ENCODE measurements at places on chromosomes 2 and 18.

GRCh38 chr2:143937723-143938350, 582.1 kb downstream of the ZEB2 start:
- no peak for DNase-seq

DNA sequence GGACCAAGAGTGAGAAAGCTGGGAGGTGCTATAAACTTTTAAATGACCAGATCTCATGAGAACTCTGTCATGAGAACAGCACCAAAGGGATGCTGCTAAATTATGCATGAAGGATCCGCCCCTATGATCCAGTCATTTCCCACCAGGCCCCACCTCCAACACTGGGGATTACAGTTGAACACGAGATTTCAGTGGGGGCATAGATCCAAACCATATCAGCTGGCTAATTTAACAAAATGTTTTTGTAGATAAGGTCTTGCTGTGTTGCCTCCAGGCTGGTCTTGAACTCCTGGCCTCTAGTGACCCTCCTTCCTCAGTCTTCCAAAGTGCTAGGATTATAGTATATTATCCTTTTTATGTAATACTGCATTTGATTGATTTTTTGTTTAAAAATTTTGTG, 56.0 kb downstream of the NBEAL1 start:
- no peak for DNase-seq

DNA sequence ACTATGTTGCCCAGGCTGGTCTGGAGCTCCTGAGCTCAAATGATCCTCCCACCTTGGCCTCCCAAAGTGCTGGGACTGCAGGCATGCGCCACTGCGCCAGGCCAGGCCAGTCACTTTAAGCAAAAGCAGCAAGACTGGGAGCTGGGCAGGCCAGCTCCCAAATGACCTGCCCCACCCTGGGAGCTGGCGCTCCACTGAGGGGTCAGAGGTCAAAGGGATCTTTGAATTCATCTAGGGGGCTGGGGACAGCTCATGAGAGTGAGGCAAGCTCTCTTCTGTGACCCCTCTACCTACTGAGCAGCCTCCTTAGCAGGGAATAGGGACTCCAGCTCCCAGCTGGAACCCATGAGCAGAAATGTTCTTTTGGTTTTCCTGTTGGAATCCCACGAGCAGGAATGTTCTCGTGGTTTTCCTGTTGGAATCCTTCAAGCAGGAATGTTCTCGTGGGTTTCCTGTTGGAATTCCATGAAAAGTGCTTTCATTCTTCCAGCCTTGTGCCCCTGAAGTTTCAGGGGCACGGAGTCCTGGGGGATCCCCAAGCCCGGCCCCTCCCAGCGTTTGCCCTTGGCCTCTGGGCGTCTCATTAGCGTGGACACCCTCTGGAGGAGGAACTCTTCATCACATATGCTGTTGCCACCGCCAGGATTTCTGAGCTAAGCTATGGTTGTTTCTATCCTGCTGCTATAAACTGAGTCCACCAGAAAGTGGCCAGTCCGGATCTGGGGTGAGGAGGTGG, 162.0 kb upstream of the HAAO start:
- no peak for DNase-seq

DNA sequence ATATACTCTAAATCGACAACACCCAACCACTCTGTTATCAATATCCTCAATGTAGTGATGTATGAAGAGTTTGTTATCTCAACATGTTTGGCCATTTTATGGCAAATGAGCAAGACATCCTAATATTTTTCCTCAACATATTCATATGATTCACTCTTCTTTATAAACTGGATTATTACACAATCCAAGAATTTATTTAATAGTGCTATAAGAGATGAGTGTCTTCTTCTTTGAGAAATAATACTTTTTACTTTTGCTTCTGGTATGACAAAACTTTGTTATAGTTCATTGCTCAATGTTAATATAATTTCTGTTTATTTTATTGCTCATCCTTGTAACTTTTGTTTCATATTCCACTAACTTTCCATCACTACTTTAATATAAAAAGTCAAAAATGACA, 44.3 kb downstream of the SCN9A start:
- no peak for DNase-seq

DNA sequence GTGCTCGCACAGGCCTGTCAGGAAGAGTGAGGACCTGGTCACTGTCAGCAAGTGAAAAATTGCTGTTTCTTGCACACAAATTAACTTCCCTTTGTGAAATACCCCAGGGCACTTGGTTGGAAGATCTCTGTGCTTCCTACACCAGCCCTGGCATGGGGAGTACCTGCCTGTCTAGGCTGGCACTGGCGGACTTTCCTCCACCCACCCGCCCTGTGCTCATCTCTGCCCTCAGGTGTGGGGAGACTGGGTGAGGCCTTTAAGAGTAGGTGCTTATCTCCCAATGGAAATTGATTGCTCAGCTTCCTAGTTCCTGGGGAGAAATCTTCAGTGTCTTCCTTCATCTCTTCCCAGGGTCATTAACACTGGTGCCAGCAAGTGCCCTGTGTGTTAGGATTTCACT, 42.1 kb downstream of the IMPA2 start:
- DNase-seq, result no peak

DNA sequence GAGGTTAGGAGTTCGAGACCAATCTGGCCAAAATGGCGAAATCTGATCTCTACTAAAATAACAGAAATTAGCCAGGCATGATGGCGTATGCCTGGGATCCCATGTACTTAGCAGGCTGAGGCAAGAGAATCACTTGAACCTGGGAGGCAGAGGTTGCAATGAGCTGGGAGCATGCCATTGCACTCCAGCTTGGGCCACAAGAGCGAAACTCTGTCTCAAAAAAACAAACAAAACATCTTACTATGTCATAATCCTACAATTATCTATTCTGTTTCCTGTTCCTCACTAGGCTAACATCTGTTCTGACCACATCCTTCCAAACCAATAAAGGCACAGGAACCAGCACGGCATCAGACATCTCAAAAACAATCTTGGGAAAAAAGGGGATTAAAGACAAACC, 361.8 kb upstream of the UBE2E3 start:
- no peak for DNase-seq

GRCh38 chr2:239544918-239545465, 144.2 kb upstream of the HDAC4 start:
- DNase-seq, result no peak

DNA sequence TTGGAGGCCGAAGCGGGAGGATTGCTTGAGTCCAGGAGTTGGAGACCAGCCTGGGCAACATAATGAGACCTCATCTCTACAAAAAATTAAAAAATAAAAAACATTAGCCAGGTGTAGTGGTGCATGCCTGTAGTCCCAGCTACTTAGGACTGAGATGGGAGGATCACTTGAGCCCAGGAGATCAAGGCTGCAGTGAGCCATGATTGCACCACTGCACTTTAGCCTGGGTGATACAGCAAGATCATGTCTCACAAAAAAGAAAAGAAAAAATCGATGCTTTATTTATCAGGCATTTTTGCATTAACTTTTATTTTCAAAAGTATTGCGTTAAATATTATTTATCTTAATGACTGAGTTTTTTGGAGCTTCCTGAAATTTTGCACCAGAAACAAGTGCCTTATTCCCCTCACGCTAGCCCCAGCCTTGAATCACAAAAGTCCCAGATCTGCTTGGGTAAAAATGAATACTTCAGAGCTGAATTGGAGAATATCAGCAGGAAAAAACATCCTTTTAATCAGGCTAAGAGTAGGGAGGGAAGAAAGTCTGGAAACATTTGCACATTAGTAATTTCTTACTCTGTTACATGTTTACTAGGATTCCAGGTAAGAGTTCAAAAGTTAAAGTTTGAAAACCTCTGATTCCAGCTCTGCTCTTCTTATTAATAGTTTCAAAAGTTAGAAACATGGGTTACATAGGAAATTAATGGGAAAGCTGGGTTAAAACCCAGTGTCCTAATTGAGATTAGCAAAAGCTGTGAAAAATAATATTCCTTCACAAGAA, 296.8 kb upstream of the FBXO11 start:
- no peak for DNase-seq

GRCh38 chr2:43349904-43350303, 123.5 kb upstream of the ZFP36L2 start:
- no peak for DNase-seq

GRCh38 chr2:71926876-71927756, 220.5 kb downstream of the CYP26B1 start:
- no peak for DNase-seq

GRCh38 chr18:31303771-31304170, 14.2 kb upstream of the DSG1 start:
- no peak for DNase-seq

DNA sequence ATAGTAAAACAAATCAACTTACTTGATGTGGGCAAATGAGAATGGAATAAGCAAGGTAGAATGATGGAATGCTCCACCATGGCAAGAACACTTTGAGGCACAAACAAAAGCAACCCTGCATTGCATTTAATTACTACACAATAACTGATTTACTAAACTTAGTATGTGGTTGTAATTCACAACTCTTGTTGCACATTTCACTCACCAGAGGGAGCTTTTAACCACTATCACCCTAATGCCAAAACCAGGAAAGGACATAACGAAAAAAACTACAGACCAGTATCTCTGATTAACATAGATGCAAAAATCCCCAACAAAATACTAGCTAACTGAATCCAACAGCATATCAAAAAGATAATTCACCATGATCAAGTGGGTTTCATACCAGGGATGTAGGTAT, 659.8 kb downstream of the CPS1 start:
- DNase-seq, result no peak

DNA sequence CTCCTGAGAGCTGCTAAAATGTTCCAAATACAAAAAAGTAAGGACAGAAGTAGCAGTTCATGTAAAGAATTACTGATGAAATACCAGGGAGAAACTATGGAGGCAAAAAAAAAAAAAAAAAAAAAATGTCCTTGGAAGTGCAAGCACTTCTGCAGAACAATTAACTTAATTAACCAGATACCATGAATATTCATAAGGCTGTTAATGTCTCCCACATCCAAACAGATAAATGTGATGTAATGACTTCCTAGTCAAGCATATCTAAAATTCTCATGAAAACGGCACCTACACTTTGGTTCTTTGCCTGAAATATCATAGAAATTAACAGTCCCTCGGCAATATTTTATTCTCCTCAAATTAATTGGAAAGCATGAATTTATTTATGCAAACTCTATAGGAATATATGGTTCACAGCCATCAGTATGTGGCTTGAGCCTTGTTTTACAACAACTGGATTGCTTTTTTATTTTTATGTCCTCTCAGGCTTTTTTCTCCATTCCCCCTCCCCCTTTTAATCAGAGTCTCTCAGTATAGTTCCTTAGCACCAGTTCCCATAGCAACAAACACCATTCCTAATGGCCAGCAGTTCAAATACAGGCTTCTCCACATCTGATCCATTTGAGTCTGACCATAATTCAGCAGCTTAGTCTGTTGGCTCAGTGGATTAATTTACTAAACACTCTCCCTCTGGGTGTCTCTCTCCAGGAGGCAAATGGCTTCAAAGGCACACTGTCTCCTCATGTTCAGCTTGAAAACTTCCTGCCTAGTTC, 97.1 kb downstream of the ITGA4 start:
- DNase-seq, result no peak

DNA sequence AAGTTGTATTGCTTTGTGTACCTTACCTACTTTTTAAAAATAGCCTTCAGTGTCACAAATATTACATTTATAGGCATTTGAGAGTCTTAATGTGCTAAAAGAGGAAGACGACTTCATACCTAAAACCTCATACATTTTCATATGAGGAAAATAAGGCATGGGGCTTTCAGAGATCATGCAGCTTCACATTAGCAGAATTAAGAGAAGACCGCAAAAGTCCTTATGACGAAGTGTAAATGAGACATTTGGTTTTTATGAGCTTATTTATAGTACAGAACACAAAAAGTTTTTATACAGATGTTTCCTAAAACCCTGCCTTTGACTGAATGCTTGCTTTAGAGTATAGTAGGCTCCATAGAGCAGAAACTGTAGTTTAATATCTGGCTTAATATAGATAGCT, 10.1 kb upstream of the CCDC138 start:
- DNase-seq, result no peak

DNA sequence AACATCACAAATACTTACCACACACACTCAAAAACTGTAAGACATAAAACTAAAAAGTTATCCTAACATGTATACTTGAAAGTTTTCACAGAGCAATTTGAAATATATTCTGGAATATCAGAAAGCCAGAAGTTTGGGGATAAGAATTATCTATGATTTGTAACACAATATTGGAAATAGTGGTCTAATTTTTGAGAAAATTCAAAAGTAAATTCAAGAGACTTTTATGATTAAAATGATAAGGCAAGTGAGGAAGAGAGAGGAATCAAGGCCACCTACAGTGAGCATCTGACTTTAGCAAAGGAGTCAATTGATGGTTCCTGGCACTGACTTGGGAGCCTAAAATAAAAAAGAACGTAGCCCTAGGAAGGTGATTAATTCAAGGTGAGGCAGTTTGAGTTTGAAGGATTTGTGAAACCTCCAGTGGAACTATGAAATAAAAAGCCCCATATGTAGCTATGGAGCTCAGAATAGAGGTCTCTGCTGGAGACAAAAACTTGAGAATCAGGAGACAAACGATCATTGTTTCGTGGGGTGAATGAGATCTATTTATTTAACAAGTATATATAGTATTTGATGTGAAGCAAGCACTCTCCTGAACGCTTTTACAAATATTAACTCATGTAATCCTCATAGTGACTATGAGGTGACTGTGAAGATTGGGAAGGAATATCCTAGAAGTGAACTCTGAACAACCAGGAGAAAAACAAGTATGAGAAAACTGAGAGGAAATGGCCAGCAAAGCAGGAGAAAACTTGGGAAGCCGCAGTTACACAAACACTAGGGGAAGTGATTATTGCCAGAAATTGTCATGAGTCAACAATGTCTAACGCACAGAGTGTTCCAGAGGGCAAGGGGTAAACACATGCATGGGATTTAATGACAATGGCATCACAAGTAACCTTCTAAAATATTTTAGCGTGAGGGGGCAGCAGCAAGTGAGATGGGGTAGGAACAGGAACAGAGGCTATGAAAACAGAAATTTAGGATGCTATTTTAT, 12.8 kb downstream of the TFPI start:
- no peak for DNase-seq

DNA sequence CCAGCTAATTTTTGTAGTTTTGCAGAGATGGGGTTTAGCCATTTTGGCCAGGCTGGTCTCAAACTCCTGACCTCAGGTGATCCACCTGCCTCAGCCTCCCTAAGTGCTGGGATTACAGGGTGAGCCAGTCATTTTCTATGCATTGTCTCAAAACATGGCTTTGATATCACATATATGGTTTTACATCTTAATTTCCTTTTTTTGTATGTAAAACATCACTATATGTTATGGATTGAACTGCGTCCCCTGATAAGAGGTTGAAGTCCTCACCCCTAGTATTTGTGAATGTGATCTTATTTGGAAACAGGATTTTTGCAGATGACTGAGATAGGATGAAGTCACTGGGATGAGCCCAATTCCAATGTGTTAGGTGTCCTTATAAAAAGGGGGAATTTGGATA, 89.8 kb upstream of the MYCN start:
- no peak for DNase-seq

- DNase-seq, result no peak
These were observed 19.0 kb downstream of the IDH1 start for GRCh38 chr2:208235860-208236259.

Data from activated B cell treated with CpG ODN at 0.5 μM for 24 hours (primary cell).